Stimulated activated CD4-positive, alpha-beta T cell treated with anti-CD3 and anti-CD28 coated beads, Interleukin-1b, Interleukin-23, amount 100 ng/mL, for 1 hour (primary cell): ENCODE measurements at places on chromosomes 7 and 10.

DNA sequence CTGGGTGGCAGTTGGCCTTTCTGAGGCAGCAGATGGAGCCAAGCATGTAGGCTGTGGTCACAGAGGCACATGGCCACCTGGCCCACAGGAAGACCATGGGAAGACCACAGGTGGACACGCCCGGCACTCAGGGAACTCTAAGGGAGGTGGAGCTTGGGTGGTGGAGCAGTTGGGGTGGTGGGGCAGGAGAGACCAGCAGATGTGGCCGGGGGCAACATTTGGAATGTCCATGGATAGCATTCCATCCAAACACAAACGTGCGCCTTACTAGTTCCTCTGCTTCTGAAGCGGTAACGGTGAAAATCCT lies 290.9 kb downstream of the PTPRN2 start:
- no peak for DNase-seq

DNA sequence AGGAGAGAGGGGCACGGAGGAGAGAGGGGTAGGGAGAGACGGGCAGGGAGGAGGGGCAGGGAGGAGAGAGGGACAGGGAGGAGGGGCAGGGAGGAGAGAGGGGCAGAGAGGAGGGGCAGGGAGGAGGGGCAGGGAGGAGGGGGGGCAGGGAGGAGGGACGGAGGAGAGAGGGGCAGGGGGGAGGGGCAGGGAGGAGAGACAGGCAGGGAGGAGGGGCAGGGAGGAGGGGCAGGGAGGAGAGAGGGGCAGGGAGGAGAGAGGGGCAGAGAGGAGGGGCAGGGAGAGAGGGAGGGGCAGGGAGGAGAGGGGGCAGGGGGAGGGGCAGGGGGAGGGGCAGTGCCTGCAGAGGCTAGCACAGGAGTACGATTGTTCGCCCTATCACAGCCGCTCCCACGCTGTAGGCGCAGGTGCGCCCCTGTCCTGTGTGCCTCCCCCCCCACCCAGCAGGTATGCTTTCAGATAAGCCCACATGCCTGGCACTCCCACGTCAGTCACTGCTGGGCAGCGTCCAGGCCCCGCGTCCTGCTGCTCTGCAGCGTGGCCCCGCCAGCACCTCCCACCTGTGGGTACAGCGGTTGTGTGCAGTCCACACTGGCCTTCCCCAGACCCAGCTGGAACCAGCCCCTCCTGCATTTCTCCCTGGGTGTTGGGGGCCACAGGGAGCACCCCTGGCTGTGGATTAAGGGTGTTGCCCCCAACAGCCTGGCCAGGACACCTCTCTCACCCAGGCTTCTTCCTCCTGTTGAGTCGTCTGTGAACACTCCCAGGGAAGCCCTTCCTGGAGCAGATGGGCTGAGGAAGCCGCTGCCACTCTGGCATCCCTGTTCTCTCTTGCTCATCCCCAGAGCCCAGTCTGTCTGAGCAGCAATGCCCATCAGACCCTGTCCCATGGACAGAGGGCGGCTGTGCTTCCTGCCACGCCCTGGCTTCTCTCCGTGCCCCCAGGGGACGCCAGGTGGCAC lies 10.8 kb downstream of the NKX6-2 start:
- DNase-seq = no peak

DNA sequence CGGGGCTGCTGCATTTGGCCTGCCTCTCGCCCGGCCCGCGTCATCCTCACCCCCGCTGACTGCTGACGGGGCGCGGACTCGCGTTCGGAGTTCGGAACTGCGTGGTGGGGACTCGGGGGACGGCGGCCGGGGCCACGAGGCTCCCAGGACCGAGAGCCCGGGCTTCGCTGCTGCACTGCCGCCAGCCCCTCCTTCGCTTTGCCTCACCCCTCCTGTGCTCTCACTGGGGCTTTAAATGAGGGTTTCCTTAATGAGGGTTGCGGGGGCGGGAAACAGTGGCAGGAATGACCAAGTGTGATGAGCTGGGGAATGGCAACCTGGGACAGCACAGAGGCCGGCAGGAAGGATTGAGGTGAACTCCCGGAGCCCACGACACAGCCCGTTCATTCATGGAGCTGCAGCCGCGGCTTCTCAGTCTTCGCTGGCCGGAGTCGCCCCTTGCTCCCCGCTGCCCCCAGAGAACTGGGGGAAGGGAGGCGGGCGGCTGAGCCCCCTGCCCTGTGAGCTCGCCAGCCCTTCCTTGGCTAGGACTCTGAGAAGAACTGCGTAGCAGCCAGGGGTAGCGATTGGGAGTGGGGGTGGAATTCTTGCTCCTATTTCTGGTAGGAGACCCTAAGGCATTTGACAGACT lies 1.5 kb upstream of the LRRC4 start:
- no peak for DNase-seq

- no peak for DNase-seq
These were observed 108.5 kb upstream of the RNF32 start for GRCh38 chr7:156532016-156532602.

DNA sequence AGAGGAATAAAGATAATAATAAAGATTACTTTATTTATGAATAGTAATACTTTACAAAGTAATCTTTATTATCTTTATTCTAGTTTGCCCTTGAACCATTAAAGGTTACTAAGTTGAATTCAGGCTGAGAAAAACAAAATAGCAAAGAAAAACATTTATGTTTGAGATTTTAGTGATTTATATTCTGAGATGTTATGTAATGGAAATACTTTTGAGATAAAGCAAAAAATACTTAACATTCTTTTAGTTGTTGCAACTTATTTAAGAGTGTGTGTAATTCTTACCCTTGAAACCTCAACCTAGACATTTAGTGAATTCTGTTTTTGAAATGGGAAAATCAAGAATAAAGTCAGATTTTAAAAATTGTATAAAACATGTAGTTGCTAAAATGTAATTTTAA lies 40.0 kb downstream of the MINPP1 start:
- DNase-seq = no peak

DNA sequence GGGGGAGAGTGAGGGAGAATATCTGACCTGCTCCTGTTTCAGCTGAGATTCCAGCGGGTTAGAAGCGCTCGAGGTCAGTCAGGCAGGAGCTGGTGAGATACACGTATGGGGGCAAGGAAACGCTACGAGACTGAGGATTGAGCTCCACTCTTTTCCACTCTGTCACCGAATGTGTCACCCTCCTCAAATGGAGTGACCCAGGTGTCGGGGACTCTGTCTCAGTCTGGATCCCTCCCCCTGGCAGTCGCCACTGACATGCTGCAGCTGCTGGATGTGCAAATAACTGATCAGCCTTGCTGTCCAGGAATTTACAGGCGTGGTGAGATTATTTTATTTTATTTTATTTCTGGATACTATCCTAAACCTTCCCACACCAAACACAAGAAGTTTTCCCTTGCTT lies 100.9 kb upstream of the DPP6 start:
- DNase-seq = no peak

GRCh38 chr10:123154092-123154710 lies at the start of gene BUB3:
Gene BUB3 (plus strand): TSS chr10:123154402. CDS start chr10:123154918, 516 bp downstream.
- DNase-seq = peak; percentile 84

DNA sequence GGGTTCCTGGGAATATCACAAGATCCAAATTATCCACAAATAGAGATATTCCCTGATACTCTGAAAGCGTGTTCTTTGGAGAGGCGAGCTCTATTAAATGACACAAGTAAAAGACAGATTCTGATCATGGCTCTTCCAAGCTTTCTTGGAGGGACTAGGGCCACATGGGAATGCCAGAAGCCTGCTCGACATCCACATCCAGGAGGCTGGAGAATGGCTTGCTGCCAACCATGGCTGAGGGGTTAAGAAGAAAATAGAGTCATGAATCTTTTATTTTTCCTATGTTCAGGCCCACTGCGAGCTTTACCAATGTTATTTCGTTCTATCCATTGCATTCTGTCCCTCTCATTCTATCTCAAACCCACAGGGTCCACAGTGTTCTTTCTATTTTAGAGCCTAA lies 1018.0 kb upstream of the CELF2 start:
- no peak for DNase-seq

DNA sequence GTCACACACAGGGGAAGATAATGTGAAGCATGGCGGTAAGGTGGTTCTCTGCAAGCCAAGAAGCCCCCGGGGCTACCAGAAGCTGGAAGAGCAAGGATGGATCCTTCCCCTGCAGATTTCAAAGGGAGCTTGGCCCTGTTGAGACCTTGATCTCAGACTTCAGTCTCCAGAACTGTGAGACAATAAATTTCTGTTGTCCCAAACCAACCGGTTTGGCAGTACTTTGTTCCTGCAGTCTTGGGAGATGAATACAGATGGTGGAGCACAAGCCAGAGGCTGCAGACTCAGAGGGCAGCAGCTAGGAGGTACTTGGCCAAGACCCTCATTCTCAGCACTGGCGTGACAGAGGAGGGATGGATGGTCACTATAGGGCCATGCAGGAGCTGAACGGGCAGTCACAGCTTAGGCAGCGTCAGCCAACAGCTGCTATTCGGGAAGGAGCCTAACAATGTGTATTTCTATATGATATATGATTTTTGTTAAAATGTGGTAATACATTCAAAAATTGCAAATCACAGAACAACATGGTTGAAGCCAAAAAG lies 387.3 kb downstream of the TNS3 start:
- DNase-seq = no peak

DNA sequence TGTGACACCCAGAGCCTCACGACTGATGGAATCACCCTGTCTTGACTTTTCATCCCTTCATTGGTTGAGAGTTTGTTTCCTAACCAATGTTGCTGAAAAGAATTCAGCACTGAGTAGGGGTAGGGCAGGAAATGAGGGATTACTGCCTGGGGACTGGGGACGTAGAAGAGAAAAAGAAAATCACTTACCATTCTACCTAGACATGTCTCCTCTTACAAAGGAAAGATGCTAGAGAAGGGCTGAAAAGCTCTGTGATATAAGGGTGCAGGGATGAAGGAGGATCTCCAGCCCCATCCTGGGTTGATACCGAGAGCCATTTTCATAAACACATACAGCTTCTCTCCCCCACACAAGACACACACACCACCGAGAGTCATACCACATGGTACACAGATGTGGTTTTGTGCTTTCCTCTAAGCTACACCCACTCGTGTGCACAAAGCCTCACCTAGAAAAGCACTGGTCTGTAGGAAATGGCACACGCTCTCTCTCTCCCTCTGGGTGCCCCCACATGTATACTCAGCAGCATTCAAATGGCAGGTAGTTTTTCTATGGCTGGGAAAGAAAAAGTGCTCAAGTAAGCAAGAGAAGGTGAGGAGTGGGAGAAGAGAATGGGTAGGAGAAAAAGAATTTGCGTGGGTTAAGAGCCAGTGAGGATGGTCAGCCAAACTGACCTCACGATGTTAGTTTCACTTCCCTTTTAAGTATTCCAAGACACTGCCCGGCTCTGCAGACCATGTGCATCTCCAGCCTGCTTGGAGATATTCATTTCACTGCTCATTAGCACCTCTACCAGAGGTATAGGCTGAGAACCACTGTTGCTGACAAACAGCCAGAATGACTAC lies 85.8 kb downstream of the CALD1 start:
- no peak for DNase-seq

- no peak for DNase-seq
These were observed 319.7 kb downstream of the GFRA1 start for GRCh38 chr10:115953281-115953680.

- DNase-seq = no peak
These were observed 156.7 kb upstream of the NPVF start for GRCh38 chr7:25384788-25385505.

GRCh38 chr10:80280071-80280800 lies 9.2 kb downstream of the MAT1A start:
- DNase-seq = no peak

GRCh38 chr10:100311298-100311697 lies 18.7 kb downstream of the PKD2L1 start:
- DNase-seq = no peak

DNA sequence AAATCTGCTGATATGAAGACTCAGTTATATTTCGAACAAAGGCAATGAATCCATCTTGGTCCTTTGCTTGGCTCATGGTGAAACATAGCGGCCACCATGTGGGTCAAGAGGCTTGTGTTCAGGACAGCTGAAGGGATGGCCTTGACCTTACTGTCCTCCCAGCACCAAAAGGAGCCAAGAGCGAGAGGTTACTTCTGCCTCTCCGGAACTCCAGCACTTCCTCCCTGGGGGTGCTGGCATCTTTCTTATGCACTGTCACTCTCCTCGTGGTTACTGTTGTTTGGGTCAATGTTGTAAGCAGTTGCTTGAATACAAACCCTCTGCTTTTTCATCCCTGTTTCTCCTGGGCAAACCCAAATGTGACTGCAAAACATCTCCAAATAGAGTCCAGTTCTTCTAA lies 100.6 kb downstream of the RBM20 start:
- no peak for DNase-seq

GRCh38 chr10:73168465-73168803 lies 515 bp downstream of the FAM149B1 start:
- no peak for DNase-seq
